Esophagus squamous epithelium (tissue), 5 donors: ENCODE measurements at places on chromosomes 2 and 18.

GRCh38 chr2:47869859-47870595, 36.3 kb downstream of the FBXO11 start:
- no peak for DNase-seq

DNA sequence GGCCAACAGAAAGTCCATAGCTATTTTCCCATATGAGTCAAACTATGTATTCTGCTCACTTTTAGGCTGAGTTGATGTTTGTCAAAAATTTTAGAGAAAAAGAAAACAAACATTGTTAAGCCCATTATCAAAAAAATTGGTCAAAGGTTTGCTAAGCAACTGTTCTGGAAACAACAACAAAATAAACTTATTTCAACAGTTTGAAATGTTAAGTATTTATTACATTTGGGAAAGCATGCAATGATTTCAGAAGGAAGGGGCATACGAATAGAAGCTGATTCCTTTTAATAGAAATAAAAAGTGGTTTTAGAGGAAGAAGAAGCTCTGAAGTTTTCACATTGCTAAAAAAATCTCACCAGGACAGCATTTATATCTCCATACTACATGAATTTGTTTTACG, 1837.5 kb upstream of the CELF4 start:
- DNase-seq = no peak

- no peak for DNase-seq
Measured at GRCh38 chr18:51559198-51559901, 361.9 kb upstream of the MEX3C start.

DNA sequence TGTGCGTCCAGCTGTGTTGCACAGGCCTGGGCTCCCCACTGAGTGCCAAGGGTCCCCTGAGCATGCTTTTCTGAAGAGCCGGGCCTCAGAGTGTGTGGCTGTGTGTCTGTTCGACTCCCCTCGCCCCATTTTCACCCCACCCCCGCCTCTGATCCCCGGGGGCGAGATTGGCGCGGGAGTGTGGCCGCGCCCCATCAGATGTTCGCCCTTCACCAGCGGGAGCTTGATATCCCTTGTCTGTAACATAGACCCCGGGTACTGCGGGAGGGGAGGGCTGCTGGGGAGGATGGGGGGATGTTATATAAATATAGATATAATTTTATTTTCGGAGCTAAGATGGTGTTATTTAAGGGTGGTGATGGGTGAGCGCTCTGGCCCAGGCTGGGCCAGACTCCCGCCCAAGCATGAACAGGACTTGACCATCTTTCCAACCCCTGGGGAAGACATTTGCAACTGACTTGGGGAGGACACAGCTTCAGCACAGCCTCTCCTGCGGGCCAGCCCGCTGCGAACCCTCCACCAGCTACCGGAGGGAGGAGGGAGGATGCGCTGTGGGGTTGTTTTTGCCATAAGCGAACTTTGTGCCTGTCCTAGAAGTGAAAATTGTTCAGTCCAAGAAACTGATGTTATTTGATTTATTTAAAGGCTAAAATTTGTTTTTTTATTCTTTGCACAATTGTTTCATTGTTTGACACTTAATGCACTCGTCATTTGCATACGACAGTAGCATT, 1.5 kb downstream of the RHOB start:
- DNase-seq = no peak

- DNase-seq = no peak
Measured at GRCh38 chr2:215003001-215003400, 135.4 kb downstream of the ABCA12 start.

DNA sequence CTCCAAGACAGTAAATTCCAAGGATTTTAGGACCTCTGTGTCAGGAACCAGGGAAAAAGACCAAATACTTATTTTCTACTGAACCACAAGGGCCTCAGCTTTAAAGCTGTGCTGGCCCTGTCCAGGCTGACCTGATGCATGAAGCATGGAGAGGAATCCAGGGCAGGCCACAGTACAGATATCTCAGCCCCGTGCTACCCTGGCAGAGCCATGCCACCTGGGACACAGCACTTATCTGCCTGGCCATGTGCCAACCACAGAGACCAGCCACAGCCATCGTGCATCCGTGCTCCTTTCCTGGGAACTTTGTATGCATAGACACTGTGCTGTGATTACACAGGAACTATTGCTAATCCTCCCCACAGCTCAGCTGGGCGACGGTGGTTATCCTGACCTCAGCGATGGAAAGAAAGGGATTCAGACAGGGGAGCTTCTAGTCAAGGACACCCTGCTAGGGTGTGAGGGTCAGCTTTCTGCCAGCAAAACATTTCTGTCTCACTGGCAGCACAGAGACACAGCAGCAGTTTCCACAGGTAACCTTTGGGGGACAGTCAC, 687.4 kb upstream of the ID2 start:
- no peak for DNase-seq

GRCh38 chr2:238667008-238667407, 180.9 kb upstream of the TWIST2 start:
- DNase-seq = no peak

GRCh38 chr2:209424199-209424701, 403 bp downstream of the MAP2 start:
- no peak for DNase-seq

GRCh38 chr2:232541195-232541960, 1.9 kb downstream of the CHRNG start:
- DNase-seq = no peak

DNA sequence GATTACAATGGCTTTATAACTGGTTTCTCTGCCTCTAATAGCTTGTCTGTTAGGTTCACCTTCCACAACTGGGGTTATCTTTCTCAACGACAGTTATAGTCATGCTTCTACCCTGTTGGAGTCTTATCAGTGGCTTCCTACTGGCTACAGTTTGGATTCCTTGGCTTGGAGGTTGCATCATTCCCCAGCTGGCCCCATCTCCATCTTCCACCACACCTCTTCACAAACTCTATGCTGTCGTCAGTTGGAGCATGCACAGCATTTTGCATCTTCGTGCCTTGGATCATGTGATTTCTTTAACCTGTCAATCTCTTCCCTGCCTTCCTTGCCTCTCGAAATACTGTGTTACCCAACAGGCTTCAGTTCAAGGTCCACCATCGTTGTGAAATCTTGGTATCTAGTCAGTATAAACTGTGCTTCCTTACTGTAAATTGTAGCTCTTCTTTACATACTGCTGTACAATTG, 316.3 kb upstream of the CXCR4 start:
- DNase-seq = no peak

DNA sequence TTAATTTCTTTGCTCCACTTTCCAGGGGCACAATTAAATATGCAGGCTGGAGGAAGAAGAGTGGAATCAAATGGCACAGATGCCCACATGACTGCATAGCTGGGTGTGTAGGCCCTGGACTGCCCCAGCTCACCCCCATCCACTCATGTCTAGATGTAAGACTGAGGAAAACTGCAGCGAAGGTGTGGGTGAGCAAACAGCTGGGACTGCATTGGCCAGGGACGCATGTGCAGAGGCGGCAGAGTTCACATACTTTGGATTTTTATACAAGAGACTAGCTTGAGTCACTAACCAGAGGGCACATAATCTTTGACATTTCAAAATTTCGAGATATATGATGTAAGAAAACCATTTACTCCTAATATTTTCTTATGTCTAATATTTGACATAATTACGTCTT, 60.1 kb downstream of the SPIRE1 start:
- no peak for DNase-seq

DNA sequence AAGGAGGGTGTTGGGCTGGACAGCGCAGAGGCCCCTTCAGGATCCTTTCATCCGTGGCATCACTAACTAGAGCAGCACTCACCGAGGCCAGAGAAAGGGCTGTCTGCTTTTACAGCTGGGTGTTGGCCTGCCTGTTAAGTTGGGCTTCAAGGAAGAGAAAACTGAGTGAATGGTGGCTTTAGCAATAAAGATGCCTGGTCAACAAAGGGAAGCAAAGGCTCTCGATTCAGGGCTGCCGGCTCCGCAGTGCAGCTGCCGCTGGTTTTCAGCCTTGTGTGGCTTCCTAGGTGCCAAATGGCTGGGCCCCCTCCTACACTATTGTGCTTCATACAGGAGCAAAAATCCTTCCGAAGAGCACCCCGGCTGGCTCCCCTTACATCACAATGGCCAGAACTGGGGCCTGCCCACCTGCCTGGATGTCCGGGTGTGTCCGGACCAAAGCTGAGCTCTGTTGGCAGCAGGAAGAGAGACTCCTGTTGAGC, 61.0 kb upstream of the GPR45 start:
- DNase-seq = no peak

- no peak for DNase-seq
Measured at GRCh38 chr18:63207143-63207790, 112.3 kb downstream of the BCL2 start.

DNA sequence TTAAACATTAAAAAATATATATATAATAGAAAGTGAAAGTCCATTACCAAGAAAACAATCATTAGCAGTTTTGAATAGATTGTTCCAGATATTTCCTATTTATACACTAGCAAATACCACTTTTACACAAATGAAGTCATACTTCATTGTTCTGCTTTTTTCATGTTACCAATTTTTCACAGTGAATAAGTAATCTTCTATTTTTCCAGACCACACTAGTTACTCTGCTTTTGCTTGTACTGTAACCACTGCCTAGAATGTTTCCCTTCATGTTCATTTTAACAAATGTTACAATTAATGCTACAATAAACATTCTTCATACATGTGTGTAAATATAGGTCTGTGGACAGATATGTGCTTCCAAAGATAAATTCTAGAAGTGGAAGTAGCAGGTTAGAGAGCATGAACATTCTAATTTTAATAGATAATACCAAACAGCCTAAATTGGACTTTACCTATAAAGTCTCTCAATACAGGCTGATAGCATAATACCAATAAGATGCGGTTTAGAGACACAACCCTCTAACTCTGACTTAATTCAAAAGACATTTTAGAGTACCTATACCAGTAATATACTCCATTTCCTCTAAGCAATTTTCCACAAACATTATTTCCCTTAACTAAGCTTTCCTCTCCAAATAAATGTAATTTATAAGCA, 17.0 kb downstream of the ITSN2 start:
- DNase-seq = no peak

DNA sequence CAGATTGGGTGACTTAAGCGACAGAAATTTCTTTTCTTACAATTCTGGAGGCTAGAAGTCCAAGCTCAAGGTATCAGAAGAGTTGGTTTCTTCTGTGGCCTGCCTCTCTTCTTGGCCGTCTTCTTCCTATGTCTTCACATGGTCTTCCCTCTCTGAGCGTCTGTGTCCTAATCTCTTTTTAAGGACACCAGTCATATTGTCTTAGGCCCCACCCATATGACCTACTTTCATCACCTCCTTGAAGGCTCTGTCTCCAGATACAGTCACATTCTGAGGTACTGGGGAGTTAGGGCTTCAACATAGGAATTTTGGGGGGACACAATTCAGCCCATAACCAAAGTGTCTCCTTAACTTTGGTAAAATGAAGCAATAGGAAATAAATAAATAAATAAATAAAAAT, 110.9 kb upstream of the EPC2 start:
- DNase-seq = no peak

DNA sequence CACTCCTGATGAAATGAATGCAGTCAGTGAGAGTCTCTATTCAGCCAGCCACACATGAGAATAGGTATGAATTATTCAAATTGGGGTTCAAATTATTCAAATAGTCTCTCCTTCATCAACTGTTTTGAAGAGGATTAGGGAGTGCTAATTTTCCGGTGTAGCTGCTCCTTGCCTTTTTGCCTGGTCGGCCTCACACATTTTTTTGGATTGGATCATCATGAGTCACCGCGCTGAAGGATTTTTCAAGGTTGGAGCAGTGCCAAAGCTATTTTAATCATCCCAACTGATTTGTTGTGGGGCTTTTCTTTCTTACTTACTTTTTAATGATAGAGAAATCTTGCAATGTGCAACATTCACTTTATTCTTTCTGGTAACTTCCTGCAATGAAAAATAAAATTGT, 2.4 kb upstream of the DTNA start:
- no peak for DNase-seq

GRCh38 chr2:27856386-27856785, 33.8 kb downstream of the RBKS start:
- DNase-seq = no peak

DNA sequence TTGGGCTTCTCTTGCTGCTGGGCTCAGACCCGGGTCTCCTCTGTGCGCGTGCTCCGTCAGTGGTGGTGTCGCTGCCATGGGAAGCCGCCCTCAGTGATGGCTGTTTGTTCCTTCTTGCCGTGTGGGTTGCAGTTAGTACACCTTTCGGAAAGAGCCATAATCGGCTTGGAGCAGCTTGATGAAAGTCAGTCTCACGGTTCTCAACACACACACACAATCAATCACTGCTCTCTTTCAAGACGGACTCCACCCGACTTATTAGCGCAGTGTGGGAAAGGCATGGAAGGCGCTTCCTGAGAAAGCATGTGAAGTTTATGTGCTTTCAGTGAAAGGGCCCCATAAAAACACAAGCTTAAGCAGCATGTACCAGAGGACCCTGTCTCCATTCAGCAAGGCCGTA, 64.1 kb downstream of the SOX11 start:
- no peak for DNase-seq

GRCh38 chr2:47602996-47603395, 179.9 kb upstream of the MSH6 start:
- DNase-seq = no peak

GRCh38 chr18:13442451-13442850, 223.9 kb downstream of the LDLRAD4 start:
- DNase-seq = no peak

DNA sequence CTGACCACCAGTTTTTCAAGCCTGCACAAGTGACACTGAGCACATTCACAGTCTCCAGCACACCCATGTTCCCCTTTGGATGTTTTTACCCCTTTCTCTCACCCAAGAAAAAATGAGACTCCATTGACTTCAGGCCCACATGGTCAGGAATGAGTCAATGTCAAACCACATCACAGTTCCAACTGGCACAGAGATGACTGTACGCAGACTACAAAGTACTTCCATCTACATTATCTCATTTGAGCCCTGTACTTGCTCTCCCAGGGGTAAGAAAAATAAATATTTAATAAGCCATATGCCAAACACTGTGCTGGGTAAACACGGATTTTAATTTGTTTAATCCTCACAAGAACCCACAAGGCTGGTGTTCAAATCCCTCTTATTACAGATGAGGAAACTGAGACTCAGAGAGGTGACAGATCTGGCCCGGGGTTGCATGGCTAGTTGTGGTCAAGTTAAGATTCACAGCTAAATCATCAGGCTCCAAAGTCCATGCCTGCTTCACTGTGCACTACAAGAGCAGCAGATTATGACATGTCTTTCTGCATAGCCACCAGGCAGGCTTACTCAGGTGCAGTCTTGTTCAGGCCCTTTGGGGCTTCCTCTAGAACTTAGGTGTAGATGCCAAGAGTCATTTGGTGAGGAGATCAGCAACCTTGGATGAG, 106.1 kb downstream of the TXNL1 start:
- DNase-seq = no peak
